ENCODE measurements at places on chromosomes 3 and 15.
A peak's percentile ranks its signal among the peaks of the same experiment; 100 is the strongest.

DNA sequence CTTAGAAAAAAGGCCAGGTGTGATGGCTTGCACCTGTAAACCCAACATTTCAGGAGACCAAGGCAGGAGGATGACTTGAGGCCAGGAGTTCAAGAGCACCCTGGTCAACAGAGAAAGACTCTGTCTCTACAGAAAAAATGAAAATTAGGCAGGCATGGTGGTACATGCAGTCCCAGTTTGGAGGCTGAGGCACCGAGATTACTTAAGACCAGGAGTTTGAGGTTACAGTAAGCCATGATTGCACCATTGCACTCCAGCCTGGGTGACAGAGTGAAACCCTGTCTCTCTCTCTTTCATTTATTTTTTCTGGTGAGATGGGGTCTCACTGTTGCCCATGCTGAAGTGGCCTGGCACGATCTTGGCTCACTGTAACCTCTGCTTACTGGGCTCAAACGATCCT lies 24.7 kb downstream of the IP6K1 start:
- DNase-seq: no peak

DNA sequence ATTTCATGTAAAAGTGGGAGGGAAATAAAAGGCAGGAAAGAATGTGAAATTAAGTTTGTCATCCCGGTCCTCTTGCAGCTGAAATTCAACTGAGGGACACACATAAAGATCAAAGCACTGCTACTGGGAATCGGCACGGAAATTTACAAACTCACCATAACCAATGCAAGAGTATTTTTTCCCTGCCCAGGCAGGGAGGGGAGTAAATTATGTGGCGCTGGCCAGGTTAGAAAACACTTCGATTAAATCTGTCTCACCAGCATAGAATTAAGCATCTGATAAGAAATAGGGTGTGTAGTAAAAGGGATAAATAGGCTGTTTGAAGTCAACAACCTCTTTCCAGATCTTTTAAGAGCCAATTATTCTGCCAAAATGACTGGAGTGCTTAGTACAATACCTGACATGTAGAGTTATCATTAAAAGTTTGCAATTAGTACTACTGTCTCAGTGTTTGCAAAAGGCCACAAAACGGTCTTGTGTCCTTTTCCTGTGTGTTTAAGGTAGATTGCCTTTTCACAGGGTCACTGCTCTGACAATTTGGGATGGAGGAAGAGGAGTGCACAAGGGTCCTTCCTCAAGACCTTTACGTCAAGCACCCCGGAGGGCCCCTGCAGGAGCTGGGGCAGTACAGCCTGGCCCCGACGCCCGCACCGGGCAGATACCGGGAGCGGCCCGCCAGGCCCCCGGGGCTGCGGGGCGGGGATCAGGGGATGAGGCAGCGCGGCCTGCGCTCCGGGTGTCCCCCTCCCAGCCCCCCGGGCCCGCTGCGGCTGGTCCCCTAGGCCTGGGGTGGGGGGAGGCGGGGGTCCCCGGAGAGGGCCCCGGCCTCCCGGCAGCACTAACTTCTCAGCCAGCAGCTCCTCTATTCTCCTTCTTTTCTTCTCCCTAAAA lies 651 bp downstream of the UBA3 start:
- DNase-seq: no peak

GRCh38 chr3:48428088-48428571 lies 1.8 kb downstream of the PLXNB1 start:
- no peak for DNase-seq

GRCh38 chr3:169591159-169591951 lies 72.2 kb downstream of the MECOM start:
- no peak for DNase-seq

GRCh38 chr15:19987389-19988048 lies 554.1 kb downstream of the GOLGA6L6 start:
- no peak for DNase-seq

DNA sequence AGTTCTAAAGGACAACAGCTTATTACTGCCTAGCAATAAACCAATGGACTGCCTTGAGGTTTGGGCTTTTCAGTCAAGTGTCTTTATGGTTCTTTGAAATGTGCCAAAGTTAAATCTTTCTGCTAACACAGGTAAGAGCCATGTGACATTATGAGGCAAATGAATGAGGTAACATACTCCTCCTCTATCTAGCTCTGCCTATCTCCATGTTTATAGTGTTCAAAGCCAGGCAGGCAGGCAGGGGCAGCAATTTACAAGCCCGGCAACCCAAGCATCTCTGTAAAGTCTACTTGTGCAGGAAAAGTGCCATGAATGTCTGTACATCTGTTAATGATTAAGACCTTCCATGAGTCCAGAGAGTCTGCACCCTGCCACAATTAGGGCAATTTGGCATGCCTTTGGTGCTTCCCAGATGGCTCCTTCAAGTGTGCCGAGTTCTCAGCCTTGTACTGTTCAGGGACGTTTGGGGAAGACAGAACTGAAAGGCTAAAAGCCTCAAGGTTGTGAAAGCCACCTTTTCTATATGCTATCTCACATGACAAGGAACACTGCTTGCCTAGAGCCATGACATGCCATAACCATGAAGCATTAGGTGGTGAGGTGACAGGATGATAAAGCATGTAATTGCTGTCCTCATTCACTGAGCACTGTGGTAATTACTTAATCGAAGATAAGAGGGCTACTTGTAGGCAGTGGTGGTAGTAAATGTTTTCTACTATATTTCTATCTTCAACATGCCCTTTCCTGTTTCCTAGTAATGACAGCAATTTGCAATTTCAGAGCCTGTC lies 41.4 kb upstream of the EIF1B start:
- DNase-seq: no peak

GRCh38 chr3:193868590-193868989 lies 267.4 kb upstream of the HES1 start:
- no peak for DNase-seq

DNA sequence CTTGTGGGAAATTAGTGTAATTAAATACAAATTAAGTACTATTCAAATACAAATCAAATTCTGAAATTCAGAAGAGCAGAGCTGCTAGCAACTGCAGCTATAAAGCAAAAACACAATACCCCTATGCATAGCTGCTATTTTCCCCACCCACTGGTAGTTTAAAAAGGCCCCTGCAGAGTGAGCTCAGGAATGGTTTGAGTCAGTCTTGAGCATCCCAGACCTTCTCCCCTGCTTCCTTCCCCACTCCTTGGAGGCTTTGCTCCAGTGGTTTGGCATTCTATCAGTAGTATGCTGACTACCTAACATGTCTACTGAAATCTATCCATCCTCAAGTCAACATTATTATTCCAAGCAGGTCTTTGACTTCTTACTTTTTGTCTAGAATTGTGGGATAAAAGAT lies 53.0 kb downstream of the EFHB start:
- no peak for DNase-seq

DNA sequence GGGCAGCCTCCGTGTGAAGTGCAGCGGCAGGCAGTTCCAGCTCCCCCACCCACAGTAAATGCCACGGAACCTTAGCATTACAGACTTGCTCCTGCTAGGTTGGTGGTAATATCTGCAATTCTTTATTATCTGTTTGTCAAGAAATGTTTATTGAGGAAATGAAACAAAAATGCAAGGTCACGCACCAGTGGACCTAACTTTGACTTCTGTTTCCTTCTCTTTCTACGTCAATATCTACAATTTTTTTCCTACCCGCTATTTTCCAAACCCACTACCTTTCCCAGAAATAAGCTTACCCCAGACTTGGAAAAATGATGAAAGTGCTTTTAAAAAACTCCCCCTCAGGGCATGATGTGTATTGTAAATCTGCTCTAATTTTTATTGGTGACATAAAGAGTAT lies 18.9 kb downstream of the ILDR1 start:
- no peak for DNase-seq

GRCh38 chr3:52792961-52793695 lies 1.5 kb upstream of the ITIH3 start:
- DNase-seq: no peak

GRCh38 chr3:33645060-33645647 lies 72.9 kb downstream of the CLASP2 start:
- DNase-seq: no peak

GRCh38 chr15:57819646-57820045 lies 113.1 kb downstream of the POLR2M start:
- DNase-seq: no peak

DNA sequence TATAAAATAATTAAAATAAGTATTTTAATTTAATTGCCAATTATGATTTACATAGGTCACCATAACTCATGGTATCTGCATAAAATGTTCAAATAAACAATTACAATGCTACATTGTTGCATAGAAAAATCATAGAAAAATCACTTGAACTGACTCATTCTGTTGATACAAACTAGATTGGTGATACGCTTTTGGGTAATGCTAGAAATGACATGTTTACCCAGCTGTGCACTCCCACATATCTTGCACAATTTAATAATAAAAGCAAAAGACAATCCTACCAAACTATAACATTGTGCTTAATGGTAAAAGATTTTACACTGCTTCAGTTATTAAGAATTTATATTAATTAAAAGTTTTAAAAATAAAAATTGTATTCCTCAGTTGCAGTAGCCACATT lies 45.8 kb upstream of the FBXL22 start:
- no peak for DNase-seq

DNA sequence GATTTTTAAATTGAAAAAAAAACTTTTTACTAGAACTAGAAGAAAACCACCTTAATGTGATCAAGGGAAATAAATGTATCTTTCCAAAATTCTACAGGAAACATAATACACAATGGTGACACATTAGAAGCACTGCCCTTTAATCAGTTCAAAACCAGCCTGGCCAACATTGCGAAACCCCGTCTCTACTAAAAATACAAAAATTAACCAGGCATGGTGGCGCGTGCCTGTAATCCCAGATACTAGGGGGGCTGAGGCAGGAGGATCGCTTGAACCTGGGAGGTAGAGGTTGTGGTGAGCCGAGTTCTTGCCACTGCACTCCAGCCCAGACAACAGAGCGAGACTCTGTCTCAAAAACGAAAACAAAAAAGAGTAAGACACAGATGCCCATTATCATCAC lies 134.5 kb downstream of the TBC1D5 start:
- no peak for DNase-seq

- no peak for DNase-seq
Measured at GRCh38 chr15:87779746-87780145, 476.8 kb downstream of the NTRK3 start.

DNA sequence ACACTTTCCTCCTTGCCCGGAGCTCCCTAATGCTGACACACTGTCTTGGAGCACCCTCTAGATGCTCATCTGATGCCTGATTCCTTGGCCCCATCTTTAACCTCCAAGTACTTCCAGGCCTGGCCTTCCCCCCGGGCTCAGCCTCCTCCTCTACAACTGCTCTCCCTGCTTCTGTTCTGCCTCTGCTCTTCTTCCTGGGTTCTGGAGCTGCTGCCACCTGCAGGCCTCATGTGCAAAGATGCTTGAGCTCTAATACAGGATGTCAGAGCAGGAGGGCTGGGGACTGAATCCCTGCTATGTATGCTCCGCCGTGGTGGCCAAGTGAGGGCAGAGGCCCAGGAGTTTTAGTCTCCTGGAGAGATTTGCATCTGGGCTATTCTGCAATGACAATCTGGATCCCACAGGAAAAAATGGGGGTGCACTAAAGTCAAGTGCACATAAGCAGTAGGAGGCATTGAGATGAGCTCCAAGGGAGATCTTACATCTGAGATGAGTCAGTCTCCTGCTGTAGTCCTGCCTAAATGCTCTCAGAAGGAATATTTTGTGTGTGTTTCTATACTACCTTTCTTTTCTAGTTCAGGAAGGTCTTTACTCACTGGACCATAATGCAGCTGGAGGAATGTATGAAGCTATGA lies 296.3 kb downstream of the UACA start:
- DNase-seq: no peak

- no peak for DNase-seq
Measured at GRCh38 chr3:67617518-67617917, 36.9 kb downstream of the SUCLG2 start.

DNA sequence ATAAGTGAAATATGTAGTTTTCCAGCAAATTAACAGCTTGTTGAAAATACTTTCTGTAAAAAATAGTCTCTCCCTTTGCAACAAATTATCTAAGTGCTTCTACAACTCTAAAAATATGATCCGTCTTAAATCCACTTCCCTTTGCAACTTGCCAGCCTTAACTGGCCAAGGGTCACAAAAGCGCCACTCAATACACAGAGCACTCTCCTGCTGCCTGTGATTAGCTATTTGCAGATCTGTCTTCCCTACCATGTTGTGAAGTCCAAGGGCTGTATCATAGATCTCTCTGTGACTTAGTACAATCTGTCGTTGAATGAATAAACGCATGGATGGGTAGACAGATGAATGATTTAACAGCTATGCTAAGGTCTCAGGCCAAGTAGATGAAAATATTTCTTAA lies 76.2 kb downstream of the ITGB5 start:
- DNase-seq: no peak

DNA sequence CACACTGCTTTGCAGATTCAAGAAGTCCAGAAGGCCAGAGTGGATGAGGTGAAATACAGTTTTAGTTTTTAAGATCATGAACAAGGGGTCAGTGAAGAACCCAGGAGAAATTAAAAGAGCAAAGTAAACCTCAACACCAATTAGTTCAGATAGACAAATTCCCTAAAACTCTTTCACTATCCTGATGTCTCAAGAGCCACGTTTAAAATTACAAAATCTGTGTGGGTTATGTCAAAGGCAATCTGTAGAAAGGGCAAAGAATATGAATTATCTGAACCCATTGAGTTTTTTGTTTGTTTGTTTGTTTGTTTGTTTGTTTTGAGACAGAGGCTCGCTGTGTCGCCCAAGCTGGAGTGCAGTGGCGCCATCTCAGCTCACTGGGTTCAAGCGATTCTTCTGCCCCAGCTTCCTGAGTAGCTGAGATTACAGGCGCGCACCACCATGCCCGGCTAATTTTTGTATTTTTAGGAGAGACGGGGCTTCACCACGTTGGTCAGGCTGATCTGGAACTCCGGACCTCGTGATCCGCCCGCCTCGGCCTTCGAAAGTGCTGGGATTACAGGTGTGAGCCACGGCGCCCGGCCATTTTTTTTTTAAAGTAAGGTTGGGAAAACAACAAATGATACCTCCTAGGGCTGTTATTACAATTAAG lies 32.1 kb upstream of the ST3GAL6 start:
- DNase-seq: no peak

- DNase-seq: peak; percentile 13
Measured at GRCh38 chr3:37338500-37338899, 164.1 kb upstream of the LRRFIP2 start.

DNA sequence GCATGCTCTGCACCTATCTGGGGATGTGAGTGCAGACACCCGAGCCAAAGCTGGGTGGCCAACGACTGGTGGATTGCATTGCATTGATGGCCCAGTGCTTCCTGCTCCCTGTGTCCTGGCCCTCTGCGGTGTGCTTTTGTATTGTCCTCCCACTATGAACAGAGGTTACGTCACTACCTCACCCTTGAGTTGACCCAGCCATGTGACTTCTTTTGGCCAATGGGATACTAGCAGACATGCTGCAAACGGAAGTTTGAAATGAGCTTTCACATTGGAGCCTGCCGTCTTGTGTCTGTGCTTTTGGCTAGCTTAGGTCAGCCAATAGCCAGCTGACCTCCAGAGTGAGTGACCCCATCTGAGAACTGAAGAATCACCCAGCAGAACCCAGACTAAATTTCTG lies 15.3 kb upstream of the TBC1D21 start:
- DNase-seq: no peak

GRCh38 chr3:4241595-4242170 lies 61.5 kb upstream of the SETMAR start:
- DNase-seq: no peak

GRCh38 chr15:52013151-52013791 lies 5.7 kb upstream of the MAPK6 start:
- no peak for DNase-seq

GRCh38 chr3:15903759-15904720 lies 106.3 kb upstream of the ANKRD28 start:
- no peak for DNase-seq

Data from GM04503 (cell line).